Fibroblast of villous mesenchyme (primary cell): ENCODE measurements at places on chromosomes 2 and 18.

DNA sequence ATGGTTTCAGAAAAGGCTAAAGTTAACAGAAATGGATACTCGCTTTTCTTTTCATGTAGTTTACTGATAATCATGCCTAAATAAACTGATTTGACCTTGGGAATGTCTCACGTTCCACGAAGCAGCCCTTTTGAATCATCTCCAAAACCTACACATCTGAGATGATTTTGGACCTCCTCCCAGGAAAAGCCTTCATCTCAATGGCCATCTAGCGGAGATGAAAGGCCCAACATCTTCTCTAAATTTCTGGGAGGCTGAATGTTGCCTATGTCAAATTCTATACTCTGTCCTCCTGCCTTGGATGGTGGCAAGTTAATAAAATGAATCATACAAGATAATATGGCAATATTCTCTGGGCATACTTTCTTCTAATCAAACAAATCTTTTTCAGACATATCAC is 448.5 kb downstream of the ZEB2 start:
- no peak for DNase-seq

DNA sequence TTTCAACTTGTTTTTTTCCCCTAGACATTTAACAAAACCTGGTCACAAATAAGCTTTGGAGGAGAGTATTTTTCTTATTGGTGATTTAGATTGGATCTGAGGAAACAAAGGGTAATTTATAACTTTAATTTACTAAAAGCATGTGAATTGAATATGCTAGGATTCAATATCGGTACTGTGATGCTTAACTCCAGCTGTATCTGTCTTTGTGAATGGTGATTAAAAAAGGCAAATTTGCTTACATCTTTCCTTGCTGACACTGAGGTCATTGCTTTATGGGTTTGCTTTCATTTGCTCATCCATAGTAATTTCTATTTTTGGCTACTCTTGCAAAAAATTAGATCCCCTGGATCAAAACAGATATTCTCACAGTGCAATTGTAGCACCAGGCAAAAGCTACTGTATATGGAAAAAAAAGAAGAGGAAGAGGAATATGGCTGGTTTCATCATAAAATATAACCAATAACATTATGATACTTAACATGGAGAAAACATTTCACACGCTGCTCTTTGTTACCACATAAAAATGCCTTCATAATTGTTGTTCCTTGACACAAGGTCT is 832.0 kb upstream of the ZEB2 start:
- DNase-seq = peak; percentile 5

DNA sequence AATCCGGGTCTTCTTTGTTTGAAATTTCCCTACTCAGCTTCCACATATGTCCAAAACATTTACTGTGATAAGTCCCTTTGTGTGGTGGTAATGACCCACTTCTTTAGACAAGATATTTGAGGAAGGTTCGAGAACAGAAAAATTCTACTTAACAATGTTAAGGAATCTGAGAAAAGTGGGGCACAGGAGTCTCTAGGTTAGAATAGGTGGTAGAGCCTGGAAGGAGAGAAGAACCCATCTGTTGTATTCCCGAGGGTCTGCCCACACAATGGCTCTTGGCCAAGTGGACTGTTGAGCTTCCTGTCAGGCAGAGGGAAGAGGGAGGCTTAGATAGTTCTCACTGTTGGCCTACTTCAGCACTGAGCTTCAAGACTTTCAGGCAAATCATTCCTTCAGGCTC is 4.3 kb downstream of the IGFBP2 start:
- DNase-seq = no peak

DNA sequence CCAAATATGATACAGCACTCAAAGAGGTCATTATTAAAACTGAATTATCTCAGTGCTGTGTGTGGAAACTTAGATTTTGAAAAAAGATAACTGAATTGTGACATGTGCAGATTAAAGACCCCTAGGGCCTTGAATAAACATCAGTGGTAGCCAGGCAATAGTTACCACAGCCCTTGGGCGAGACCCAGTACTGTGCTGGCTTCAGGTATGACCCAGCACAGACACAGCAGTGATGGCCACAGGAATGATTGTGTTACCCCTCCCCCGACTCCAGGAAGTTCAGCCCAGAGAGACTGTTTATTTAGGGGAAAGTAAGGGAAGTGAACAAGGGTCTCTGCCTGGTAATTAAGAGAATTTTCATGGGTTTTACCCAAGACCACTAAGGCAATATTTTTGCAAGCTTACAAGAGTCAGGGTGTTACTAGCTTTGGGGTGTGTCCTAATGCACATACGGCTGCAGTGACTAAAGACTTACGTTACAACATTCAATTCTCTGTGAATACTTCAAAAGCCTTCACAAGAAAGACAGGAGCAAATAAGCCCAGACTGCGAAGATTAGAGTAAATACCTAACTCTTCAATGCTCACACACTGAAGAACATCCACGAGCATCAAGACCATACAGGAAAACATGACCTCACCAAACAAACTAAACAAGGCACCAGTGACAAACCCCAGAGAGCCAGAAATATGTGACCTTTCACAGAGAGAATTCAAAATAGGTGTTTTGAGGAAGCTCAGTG is 28.2 kb upstream of the ITGAV start:
- DNase-seq = peak; percentile 50

GRCh38 chr18:60145776-60146175 is 226.8 kb downstream of the MC4R start:
- no peak for DNase-seq

GRCh38 chr2:17334300-17334699 is 183.9 kb downstream of the RAD51AP2 start:
- DNase-seq = no peak

DNA sequence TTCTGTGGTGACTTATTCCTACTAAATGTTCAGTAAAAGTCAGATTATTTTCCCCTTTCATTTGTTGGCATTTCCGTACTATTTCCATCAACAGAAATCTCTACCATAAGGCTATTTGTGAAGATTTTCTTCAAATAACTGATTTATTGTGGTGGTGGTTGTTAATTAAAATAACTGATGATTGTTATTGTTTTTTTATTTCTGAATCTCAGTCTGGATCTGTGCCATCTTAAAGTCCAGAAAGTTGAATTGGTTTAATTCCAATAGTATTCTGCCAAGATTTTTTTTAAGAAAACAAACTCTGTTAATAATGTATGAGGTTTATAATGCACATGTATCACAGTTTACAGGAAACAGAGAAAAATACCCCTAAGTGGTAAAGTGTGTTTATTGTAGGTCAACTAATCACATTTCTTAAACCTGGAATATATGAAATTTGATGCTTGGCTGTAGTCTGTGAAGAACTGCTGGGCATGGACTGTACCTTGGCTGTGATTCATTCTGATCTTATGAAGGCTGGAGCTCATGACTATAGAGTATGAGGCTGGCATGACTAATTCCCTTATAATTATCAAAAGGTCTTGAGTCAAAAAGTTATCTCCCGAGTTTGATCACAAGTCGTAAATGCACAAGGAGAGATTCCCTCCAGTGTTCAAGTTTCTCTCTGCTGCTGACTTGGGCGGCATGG is 134.2 kb upstream of the RND3 start:
- peak; percentile 82 for DNase-seq

- no peak for DNase-seq
Observed at GRCh38 chr2:119827866-119828507, 68.3 kb downstream of the PTPN4 start.

GRCh38 chr2:144669196-144669987 is 149.5 kb upstream of the ZEB2 start:
- DNase-seq = peak; percentile 63

DNA sequence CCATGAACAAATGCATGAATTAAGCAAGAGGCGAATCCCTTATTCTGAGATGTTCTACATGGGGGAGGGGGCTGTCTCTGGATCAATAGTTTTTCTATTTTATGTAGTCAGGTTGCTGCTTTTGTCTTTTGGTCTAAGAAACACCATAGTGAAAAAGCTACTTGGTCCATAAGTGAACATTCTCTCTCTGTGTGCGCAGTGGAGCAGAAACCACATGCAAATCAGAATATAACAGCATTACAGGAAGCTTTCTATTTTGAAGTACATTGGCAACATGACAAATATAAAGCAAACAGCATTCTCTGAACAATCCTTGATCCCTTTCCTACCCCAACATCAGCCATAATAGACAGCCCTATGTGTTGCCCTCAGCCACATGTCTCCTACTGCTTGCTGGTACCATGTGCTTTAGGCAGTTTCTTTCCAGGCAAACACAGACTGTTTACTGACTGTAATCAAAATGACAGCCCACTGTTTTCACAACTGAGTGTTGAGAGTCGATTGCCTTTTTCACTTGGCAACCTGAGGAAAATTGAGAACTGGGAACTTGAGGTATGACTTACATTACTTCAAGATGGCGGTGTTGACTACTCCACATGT is 10.6 kb downstream of the SCN3A start:
- DNase-seq = no peak
